ENCODE measurements at places on chromosomes 11 and 22. TPM values are rescaled to one million over a fixed set of nuclear protein-coding genes. Genes with fewer than 3 reads are reported as not detected.
A peak's percentile ranks its signal among the peaks of the same experiment; 100 is the strongest.

GRCh38 chr11:77179048-77179447 lies 51.0 kb downstream of the MYO7A start:
- no peak for DNase-seq
- no peak overlapping the region for H3K4me3 ChIP-seq
- H3K27ac ChIP-seq, result no peak overlapping the region

GRCh38 chr11:20488352-20488751 lies 100.8 kb downstream of the PRMT3 start:
- H3K36me3 ChIP-seq, result peaks cover 5% of the 10 kb centered on the region
- no peak overlapping the region for H3K4me3 ChIP-seq
- no peaks in the 10 kb centered on the region for H3K4me1 ChIP-seq

GRCh38 chr22:25750569-25751173 lies 8.7 kb downstream of the MYO18B start:
- H3K36me3 ChIP-seq, result no peaks in the 10 kb centered on the region
- no peak overlapping the region for H3K27ac ChIP-seq
- DNase-seq, result no peak
- H3K4me3 ChIP-seq, result no peak overlapping the region
- no peaks in the 10 kb centered on the region for H3K4me1 ChIP-seq

Gene OR52A1
- total RNA-seq, result not detected

Gene SMDT1
- total RNA-seq, result 20.7 TPM

DNA sequence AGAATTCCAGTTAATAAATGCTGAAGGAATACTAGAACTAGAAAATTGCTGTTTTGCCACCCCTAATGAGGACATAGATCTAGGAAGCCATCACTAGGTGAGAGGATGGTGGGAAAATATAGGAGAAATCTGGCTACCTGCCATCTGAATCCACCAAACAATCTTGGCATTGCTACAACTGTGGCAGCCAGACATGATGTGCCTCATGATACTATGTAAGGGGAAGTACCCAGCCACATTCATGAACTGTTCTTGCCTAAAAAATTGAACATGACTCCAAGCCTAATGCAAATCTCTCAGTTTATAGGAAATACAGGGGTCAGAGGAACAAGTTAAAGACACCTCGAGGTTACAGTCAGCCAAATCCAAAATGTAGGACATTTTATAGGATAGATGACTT lies 72.8 kb downstream of the SFI1 start:
- H3K27ac ChIP-seq, result no peak overlapping the region
- no peak for DNase-seq
- no peaks in the 10 kb centered on the region for H3K4me1 ChIP-seq
- no peaks in the 10 kb centered on the region for H3K27me3 ChIP-seq
- peaks cover 43% of the 10 kb centered on the region for H3K36me3 ChIP-seq

Gene PIH1D2
- 0.55 TPM for total RNA-seq

GRCh38 chr11:19242179-19242932 lies 1.6 kb upstream of the E2F8 start:
- H3K4me3 ChIP-seq, result peak overlapping the region; percentile 97
- H3K36me3 ChIP-seq, result no peaks in the 10 kb centered on the region
- DNase-seq, result peak; percentile 48
- H3K27ac ChIP-seq, result no peak overlapping the region
- H3K4me1 ChIP-seq, result peaks cover 41% of the 10 kb centered on the region

GRCh38 chr22:50439314-50439870 lies 35.4 kb downstream of the SBF1 start:
- H3K4me3 ChIP-seq, result no peak overlapping the region
- H3K4me1 ChIP-seq, result peaks cover 12% of the 10 kb centered on the region
- no peak overlapping the region for H3K27ac ChIP-seq
- H3K27me3 ChIP-seq, result no peaks in the 10 kb centered on the region
- peaks cover 90% of the 10 kb centered on the region for H3K36me3 ChIP-seq

DNA sequence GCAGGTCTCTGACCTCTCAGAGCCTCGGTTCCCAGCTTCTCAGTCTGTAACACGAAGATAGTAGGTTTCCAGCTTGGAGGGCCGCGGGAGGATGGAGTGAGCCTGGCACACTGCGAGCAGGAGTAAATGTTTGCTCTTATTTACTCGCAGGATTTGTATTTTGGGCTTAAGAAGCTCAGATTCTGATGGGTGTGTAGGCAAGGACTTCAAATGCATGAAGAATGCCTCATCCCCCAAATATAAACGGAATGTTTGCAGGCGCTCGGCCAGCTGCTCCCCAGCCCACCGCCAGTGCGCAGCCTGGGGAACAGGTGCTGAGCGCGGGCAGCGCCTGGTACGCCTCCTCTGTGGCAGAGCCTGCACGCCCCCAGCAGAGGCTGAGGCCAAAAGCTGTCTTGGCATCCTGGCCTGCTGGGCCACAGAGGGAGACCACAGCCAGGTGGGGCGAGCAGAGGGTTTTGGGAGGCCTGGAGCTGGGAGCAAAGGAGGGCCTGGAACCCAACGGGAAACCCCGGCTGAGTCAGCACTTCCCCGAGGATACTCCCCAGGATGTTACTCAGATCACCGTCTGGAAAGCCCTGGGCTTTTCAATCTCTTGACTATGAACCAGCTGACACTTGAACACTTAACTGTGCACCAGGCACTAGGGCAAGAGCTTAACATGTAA lies 9.4 kb downstream of the EHD1 start:
- H3K36me3 ChIP-seq, result peaks cover 39% of the 10 kb centered on the region
- H3K27ac ChIP-seq, result peak overlapping the region; percentile 93
- DNase-seq, result no peak
- peak overlapping the region; percentile 37 for H3K4me3 ChIP-seq

GRCh38 chr11:116842117-116842516 lies 4.7 kb upstream of the APOA1 start:
- peaks cover 5% of the 10 kb centered on the region for H3K4me1 ChIP-seq
- H3K36me3 ChIP-seq, result peaks cover 28% of the 10 kb centered on the region
- H3K27ac ChIP-seq, result no peak overlapping the region
- no peak for DNase-seq
- H3K27me3 ChIP-seq, result no peaks in the 10 kb centered on the region

DNA sequence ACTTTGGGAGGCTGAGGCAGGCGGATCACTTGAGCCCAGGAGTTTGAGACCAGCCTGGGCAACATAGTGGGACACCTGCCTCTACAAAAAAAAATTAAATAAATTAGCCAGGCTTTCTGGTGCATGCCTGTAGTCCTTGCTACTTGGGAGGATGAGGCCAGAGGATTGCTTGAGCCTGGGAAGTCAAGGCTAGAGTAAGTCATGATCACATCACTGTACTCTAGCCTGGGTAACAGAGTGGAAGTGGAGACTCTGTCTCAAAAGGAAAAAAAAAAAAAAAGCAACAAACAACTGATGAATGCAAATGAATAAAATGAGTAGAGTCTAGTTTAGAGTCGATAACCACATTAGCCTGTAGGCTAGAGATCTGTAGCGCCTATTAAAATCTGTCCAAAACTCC lies 3.9 kb upstream of the BCL2L13 start:
- no peak overlapping the region for H3K4me3 ChIP-seq
- no peak overlapping the region for H3K27ac ChIP-seq
- H3K4me1 ChIP-seq, result peaks cover 11% of the 10 kb centered on the region
- no peaks in the 10 kb centered on the region for H3K27me3 ChIP-seq
- no peak for DNase-seq

DNA sequence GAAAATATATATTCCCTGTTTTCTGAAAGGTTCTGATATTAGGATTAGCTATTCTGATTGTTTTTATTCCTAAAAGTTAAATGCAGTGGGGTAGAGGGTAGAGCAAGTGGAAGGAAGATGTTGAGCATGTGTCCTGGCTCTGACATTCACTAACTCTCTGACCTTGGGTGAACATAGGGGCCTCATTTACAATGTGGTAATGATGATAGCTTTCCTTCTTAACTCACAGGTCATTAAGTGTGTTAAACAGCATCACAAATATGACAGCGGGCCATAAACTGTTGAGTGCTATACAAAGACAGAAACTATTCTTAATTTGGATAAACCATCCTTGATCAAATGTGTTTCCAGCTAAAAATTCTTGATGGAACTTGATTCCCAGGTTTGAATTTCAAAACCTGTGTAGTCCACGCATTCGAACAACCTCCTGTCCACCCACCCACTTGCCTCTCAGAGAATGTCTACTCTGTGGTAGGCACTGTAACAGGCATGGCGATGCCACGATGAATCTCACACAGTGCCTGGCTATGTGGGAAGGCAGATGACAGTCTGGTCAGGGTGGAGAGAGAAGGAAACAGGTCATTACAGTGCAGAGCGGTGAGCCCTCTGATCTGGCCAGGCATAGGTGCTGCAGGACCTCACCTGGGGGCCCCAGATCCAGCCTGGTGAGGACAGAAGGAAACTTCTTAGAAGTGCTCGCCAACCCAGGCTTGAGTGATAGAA lies 19.3 kb upstream of the PEX26 start:
- H3K4me3 ChIP-seq, result no peak overlapping the region
- H3K4me1 ChIP-seq, result peaks cover 19% of the 10 kb centered on the region
- peak overlapping the region; percentile 72 for H3K27ac ChIP-seq
- no peaks in the 10 kb centered on the region for H3K36me3 ChIP-seq
- H3K27me3 ChIP-seq, result no peaks in the 10 kb centered on the region

Gene RIN1
- total RNA-seq, result 0.58 TPM

GRCh38 chr22:45207981-45208664 lies 32.6 kb downstream of the KIAA0930 start:
- H3K4me1 ChIP-seq, result peaks cover 45% of the 10 kb centered on the region
- H3K4me3 ChIP-seq, result no peak overlapping the region
- no peak overlapping the region for H3K27ac ChIP-seq
- H3K27me3 ChIP-seq, result no peaks in the 10 kb centered on the region

- H3K4me1 ChIP-seq, result no peaks in the 10 kb centered on the region
- no peak overlapping the region for H3K4me3 ChIP-seq
- H3K27ac ChIP-seq, result no peak overlapping the region
- DNase-seq, result no peak
- H3K36me3 ChIP-seq, result no peaks in the 10 kb centered on the region
These were observed 154.5 kb upstream of the C11orf87 start for GRCh38 chr11:109267293-109268095.

DNA sequence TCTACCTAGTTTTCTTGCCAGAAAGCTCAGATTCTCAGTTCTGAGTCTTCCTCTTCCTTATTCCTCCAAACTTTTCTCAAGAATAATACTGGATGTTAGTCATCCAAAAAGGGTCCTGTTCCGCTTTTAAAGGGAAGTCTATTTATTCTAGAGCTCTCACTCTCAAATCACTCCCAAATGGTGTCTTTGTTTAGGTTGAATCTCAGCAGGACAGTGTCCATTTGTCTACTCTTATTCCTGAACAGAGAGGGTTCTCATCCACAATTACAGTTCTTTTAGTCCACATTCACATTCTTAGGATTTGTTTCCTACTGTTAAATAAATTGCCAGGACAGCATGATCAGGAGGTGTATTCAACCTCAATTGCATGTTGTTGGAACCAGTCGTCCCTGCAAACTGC lies 61.3 kb downstream of the MUC15 start:
- no peak overlapping the region for H3K27ac ChIP-seq
- no peaks in the 10 kb centered on the region for H3K36me3 ChIP-seq
- H3K4me3 ChIP-seq, result no peak overlapping the region
- DNase-seq, result no peak
- no peaks in the 10 kb centered on the region for H3K4me1 ChIP-seq
- no peaks in the 10 kb centered on the region for H3K27me3 ChIP-seq

Gene CREB3L1
- 125 TPM for total RNA-seq

Gene ELF5
- total RNA-seq, result not detected

GRCh38 chr11:96335388-96335787 lies 7.6 kb downstream of the MAML2 start:
- H3K4me3 ChIP-seq, result no peak overlapping the region
- no peaks in the 10 kb centered on the region for H3K36me3 ChIP-seq
- H3K27me3 ChIP-seq, result no peaks in the 10 kb centered on the region
- DNase-seq, result peak; percentile 52
- peaks cover 55% of the 10 kb centered on the region for H3K4me1 ChIP-seq

- no peak overlapping the region for H3K27ac ChIP-seq
- H3K36me3 ChIP-seq, result no peaks in the 10 kb centered on the region
- H3K27me3 ChIP-seq, result no peaks in the 10 kb centered on the region
- H3K4me1 ChIP-seq, result no peaks in the 10 kb centered on the region
- DNase-seq, result no peak
These were observed 53.2 kb upstream of the ALX4 start for GRCh38 chr11:44363116-44363515.

- H3K27ac ChIP-seq, result no peak overlapping the region
- DNase-seq, result no peak
- H3K4me3 ChIP-seq, result no peak overlapping the region
These were observed 79.6 kb downstream of the BMAL1 start for GRCh38 chr11:13357232-13357631.

DNA sequence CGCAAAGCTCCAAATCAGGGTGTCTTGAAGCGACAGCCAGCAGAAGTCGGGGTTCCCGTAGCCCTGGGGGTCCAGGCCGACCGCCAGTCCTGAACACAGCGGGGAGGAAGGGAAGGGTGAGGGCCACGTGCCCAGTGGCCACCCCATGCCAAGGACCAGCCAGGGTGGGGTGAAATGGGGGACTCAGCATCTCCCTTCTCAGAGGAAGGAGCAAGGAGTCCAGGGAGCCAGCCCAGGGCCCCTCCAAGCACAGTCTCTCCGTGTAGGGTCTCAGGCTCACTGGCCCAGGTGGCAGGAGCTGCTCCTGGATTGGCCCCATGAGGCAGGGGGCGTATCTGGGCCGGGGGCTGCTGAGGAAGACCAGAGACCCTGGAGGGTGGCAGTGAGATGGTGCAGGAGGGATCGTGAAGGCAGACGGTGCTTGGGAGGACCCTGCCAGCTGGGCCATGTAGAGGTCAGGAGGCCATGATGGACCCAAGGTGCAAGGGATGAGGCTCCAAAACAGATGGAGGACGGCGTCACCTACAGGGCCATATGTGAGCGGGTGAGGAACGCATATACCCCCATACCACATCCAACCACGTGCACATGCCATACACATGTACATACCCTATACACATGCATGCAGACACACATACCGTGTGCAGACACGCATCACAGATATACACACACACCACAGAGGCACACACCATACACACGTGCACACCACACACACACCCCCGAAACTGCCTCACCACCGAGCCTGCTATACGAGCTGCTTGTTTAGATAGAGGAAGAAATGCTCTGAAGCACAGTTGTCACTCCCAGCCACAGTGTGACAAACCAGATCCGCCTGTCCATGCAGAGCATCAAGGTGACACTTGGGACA lies 34.4 kb downstream of the TRMU start:
- peaks cover 54% of the 10 kb centered on the region for H3K27me3 ChIP-seq
- no peak for DNase-seq
- peaks cover 6% of the 10 kb centered on the region for H3K36me3 ChIP-seq
- no peak overlapping the region for H3K4me3 ChIP-seq
- peak overlapping the region; percentile 69 for H3K27ac ChIP-seq
- peaks cover 31% of the 10 kb centered on the region for H3K4me1 ChIP-seq

Gene SIRT3
- total RNA-seq, result 5.4 TPM

DNA sequence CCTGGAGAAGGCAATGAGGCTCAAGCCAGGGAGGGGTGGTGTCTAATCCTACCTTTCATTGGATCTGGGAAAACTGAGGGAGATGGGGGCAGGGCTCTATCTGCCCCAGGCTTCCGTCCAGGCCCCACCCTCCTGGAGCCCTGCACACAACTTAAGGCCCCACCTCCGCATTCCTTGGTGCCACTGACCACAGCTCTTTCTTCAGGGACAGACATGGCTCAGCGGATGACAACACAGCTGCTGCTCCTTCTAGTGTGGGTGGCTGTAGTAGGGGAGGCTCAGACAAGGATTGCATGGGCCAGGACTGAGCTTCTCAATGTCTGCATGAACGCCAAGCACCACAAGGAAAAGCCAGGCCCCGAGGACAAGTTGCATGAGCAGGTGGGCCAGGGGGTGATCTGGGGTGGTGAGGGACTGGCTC lies at the start of gene FOLR1:
TSS of gene FOLR1 (plus strand) at position 180 of the 421 bp plus-strand sequence. CDS start at position 214, 34 bp downstream.
- H3K36me3 ChIP-seq, result no peaks in the 10 kb centered on the region

- peak; percentile 63 for DNase-seq
- H3K27ac ChIP-seq, result no peak overlapping the region
- no peaks in the 10 kb centered on the region for H3K36me3 ChIP-seq
- H3K27me3 ChIP-seq, result no peaks in the 10 kb centered on the region
These were observed 56.0 kb downstream of the COMMD9 start for GRCh38 chr11:36233204-36233603.

- no peak overlapping the region for H3K4me3 ChIP-seq
- H3K4me1 ChIP-seq, result peaks cover 36% of the 10 kb centered on the region
- no peaks in the 10 kb centered on the region for H3K27me3 ChIP-seq
These were observed 39.5 kb downstream of the IGF2 start for GRCh38 chr11:2099516-2100349.
